T47D (cell line): ENCODE measurements at places on chromosomes 16 and 17.

- no peak for DNase-seq
Observed at GRCh38 chr16:89588413-89589109, 13.0 kb downstream of the CPNE7 start.

DNA sequence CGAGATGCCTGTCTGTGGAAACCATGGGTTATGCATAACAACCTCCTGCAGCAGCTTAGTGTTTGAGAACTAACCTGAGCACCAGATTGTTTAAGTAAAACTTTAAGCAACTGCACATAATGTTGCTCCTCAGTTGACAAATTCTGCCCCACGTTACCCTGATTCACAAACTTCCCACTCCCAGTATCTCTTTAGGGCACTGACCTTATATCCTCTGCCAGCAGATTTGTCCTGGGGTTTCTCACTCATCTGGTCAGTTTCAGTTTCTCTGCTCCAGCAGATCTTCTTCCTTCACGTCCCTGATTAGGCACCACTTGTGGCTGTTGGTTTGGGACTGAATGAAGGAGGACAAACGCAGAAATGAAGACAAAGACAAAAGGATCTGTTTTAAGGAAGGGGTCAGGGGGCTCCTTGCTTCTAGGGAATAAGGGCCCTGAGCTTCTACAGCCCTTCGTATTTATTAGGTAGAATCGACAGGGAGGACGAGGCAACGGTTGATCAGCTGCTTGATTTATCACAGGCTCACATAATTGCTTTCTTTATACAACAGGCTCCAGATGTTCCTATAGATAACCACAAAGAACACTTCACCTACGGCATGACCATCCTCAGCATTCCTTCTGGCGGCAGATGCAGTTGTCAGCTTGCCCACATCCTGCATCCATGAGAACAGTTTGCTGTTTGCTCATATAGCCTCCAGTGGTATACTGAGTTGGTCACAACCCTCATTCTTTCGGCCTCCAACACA lies 13.5 kb upstream of the ZNF689 start:
- DNase-seq, result peak; percentile 60

DNA sequence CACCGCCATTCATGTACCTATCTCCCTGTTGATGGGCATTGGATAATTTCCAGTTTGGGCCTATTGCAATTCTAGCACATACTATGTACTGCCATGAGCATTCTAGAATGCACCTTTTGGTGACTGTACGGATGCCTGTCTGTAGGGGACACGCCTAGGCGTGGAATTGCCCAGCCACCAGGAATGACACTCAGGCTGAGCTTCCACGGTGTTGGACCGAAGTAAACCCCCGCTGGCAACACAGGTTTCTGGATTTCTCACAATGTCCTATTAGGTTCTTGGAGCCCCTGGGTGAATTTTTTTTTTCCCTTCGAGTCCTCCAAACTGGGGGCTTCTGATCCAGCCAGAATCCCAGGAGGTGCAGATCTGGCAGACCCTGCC lies 146.6 kb downstream of the IRF8 start:
- DNase-seq, result no peak

DNA sequence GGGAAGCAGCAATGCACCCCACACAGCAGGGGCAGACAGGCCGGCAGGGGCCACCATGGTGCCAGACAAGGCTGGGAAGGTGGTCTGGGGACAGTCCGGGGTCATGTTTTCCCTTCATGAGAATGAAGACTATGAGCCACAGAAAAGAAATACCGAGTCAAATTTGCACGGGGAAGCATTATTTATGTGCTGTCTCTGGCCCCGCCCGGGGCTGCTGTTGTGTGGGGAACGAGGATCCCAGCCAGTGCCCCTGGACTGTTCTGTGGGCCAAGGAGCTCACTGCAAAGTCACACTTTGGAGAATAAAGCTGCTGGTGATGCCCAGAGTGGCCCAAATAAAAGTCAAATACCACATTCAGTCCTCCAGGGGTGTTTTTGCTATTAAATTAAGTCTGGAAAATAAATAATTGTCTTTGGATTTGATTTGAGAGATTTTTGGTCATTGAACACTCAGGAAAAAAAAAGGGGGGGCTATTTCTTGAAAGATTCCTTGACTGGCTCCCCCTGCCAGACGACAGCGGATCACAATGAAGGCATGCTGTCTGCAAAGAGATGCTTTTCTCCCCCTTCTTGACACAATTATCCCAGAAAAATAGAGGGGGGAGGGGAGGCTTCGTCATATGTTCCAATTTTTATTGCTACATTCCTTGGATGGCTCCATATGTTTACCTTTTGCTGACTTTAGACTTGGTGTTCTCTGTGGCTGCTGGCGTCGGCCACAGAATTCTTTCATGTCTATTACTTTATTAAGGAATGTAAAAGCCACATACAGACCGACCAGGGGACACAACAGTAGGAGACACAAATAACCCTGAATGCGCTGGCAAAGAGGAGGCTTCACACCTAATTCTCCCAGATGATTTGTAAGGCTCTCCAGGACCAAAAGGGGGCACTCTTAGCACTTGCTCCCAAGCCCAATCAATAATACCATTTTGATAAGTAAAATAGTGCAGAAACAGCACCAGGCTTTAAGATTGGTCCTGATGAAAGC lies 27.1 kb upstream of the ANKFN1 start:
- DNase-seq, result no peak
